Esophagus squamous epithelium (tissue), 5 donors: ENCODE measurements at places on chromosomes 11 and 22.

- no peak for DNase-seq
Observed at GRCh38 chr11:75673977-75674582, 5.2 kb upstream of the MAP6 start.

GRCh38 chr11:4093519-4094347, 866 bp upstream of the RRM1 start:
- no peak for DNase-seq

GRCh38 chr22:49161002-49161850, 666.4 kb downstream of the BRD1 start:
- DNase-seq: no peak

GRCh38 chr11:45413156-45413858, 127.2 kb upstream of the SYT13 start:
- no peak for DNase-seq

DNA sequence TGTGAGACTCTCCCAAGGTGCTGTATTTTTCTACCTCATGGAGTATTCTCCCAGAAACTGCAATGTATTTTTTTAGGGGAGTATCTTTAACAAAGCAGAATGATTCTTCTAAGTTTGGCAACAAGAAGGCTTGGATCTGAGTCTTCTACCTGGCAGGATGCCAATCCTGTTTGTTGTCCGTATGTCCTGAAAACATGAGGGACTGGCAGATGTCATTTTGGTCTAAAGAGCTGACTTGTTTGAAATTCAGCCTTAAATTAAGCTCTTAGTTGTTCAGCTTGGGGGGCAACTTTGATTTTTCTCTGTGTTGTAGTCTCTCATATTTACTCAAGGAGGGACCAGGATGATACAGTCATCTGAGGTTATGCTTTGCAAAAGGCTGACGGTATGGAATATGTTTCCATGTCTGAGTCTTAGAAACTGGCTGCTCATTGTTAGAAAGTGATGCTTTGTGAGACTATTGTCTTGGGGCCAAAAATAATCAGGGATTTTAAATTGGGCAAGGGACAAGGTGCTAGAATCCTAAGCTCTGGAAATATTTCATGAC, 9.3 kb downstream of the MRPL16 start:
- DNase-seq: no peak

DNA sequence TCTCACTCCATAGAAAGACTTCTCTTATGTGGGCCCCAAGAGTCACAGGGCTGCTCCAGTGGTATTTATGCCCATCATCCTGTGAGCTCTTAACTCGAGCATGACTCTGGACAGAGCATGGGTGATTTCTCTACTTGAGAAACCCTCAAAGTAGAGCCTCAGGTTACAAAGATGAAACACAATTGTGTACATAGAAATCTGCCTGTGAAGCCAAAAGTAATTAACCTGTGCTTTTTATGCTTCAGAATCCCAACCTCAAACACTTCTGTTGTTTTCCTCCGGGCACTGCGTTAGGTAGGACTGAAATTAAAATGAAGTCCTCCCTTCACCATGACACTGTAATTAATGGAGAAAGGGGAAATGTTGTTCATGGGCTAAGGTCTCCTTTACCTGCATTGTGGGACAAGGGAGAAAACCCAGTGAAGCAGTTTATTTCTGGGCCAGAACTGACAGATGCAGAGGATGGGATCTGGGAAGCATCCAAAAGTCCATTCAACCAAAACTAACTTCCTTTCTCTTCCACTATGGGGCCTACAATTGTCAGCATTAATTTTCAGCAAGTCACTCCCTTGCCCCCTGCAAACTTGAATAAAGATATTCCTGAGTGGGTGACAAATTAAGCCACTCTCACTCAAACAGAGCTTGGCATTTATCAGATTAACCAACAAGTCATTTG, 24.1 kb upstream of the POU2AF1 start:
- no peak for DNase-seq

DNA sequence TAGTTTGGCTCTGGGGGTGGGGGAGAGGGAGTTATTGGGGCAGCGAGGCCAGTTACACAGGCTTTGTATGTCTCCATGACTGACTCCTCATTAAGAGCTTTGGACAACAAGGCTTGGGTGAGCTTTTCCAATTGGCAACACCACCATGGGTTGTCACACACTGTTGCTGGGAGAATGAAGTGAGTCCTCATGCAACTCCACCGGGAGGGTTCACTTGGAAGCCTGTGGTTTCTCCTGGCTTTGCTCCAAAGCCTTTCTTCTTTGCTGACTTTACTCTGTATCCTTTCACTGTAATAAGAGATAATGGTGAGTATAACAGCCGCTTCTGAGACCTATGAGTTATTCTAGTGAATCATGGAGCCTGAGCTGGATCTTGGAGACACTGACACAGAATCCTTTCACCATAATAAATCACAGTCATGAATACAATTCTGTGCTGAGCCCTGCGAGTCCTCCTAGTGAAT, 24.9 kb downstream of the EIF3F start:
- no peak for DNase-seq

- no peak for DNase-seq
Observed at GRCh38 chr11:120660024-120660565, 148.5 kb downstream of the GRIK4 start.

DNA sequence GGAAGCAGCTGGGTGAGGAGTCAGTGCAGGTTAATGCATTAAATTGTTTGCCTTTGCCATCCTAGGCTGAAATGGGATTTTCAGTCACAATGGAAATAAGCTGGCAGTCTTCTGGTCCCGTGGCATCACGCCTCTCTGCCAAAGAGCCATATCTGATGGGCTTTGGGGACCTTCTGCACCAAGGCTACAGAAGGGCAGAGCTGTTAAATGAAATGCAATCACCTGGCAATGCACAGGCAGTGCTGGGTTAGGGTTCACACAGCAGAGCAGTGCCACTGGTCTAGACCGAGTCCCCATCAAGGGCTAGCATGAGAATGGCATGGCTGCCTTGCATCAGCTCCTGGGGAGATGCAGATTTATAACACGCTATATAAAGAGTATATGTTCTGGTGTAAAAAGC, 749.2 kb downstream of the NTM start:
- no peak for DNase-seq

GRCh38 chr22:49262167-49262566, 565.5 kb downstream of the BRD1 start:
- no peak for DNase-seq

DNA sequence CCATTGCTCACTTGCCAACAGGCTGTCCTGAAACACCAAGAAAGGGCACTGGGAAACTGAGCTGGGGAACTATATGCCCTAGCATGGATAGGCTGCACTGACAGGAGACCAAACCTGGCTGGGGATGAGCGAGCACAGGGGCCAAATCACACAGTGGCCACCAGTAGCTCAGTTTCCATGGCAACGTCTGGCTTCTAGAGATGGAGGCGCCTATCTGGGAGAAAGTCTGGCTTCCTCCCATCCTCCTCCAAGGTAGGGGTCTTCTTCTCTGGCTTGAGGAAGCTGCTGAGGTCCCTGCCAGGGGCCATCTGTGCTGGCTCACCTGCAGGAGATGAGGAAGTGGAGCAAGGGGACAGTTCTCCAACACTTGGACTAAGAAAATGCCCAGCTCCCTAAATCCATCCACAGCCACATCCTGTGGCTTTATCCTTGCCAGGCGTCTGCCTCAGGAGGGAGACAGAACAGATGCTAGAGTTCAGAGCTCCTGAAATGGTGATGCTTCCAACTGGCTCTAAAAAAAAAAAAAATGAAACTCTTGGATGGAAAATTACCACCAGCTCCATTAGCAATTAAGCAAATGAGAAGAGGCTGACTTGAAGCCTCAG, 48.3 kb downstream of the SYT13 start:
- no peak for DNase-seq

DNA sequence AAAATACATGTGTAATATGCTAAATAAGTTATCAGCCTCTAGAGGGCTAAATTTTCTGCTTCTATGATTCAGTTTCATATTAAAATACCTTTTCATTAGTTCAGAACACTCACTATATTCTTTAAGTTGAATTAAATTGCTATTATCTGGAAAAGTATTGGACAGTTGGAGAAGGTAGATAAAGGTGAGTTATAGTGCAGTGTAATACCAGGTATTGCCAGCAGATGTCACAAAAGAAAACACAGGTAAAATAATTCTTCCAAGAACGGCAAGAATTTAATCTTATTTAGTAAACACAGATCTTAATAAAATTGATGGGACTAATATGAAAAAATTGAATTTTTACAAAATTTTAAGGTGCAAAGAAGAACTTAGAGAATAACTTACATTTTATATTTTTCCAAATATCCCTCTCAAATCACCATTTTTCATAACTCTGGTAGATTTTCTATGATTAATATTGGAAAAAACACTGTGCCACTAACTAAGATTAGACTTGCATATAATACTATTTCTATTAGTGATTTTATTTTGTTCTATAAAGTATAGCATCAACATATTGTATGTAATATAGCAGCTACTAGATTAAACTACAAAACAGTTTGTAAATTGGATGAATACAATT, 1.7 kb upstream of the LRRC4C start:
- no peak for DNase-seq

GRCh38 chr11:60982184-60982583, 10.7 kb downstream of the CD6 start:
- DNase-seq: no peak

- DNase-seq: no peak
Observed at GRCh38 chr11:111378185-111378860, 752 bp downstream of the POU2AF1 start.

DNA sequence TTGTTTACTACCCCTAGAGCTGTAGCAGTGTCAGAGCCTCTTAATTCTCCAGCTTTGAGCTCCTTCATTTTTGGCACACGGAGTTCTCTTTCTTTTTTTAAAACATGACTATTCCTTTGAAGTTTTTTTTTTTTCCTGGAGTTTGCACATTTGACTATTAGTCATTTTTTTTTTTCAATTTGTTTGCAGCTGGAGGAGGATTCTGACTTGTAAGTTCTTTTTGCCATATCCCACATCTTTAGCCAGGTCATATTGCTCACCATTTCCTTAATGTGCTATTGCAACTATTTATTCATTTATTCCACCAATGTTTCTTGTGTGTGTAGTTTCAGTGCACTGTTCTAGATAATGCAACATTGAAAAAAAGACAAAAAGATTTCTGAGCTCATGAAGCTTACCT, 166.3 kb upstream of the ARHGAP20 start:
- no peak for DNase-seq

- no peak for DNase-seq
Observed at GRCh38 chr22:20187777-20188566, 37.1 kb upstream of the CCDC188 start.

GRCh38 chr11:33015621-33016551, at the start of gene DEPDC7:
DEPDC7 (plus strand) TSS chr11:33015878; CDS start chr11:33015956, 78 bp downstream.
- DNase-seq: peak; percentile 13

DNA sequence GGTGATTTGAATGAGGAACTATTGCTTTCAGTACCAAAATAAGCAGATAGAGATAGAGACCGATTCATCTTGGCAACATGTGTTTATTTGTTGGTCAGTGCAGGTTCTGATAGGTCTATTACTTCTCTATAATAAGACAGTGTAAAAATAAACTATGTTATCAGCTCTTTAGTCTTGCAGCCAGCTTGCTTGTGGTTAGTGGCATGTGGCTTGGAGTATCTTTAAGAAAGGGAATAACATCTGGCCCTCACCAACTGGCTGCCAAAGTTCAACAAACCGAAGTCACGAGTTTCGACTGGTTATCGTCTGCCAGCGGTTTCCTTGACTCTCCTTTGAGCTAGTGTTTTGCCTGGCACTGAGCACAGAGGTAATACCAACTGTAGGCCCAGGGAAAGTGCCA, 71.8 kb downstream of the CTTN start:
- no peak for DNase-seq

- DNase-seq: no peak
Observed at GRCh38 chr22:46649141-46650077, 29.2 kb downstream of the GRAMD4 start.

DNA sequence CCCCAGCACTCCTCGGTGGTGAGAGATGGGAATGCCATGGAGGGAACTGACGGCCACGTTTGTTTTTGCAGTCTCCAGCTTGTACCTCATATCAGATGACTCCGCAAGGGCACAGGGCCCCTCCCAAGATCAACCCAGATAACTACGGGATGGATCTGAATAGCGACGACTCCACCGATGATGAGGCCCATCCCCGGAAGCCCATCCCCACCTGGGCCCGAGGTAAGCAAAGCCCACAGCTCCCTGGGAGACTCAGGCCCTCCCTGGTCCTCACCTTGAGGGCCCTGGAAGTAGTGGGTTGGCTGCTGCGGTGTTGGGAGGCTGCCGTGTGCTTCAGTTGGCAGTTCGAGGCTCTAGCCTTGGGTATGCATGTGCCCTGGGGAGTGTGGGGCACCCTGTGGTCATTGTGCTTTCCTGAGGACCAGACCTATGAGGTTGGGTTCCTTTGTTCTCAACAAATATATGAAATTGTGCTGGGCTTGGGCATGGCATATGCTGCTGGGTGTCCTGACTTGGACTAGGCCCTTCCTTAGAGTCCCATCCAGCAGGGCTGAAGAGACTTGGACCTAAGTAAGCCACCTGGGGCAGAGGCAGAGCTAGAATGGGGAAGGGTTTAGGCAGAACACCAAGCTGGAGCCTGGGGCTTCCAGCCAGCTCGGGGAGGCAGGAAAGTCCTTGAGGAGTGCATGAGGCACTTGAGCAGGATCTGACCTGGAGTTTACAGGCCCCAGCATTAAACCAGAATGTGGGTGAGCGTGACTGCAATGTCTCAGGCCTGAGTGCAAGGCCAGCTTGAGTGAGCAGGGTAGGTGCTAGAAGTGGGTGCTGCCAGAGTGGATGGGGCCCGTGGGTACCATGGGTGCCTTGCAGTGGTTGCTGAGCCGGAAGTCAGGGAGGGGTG, 26.4 kb downstream of the INCENP start:
- DNase-seq: no peak

GRCh38 chr11:86414032-86414431, 39.3 kb downstream of the CCDC81 start:
- no peak for DNase-seq

DNA sequence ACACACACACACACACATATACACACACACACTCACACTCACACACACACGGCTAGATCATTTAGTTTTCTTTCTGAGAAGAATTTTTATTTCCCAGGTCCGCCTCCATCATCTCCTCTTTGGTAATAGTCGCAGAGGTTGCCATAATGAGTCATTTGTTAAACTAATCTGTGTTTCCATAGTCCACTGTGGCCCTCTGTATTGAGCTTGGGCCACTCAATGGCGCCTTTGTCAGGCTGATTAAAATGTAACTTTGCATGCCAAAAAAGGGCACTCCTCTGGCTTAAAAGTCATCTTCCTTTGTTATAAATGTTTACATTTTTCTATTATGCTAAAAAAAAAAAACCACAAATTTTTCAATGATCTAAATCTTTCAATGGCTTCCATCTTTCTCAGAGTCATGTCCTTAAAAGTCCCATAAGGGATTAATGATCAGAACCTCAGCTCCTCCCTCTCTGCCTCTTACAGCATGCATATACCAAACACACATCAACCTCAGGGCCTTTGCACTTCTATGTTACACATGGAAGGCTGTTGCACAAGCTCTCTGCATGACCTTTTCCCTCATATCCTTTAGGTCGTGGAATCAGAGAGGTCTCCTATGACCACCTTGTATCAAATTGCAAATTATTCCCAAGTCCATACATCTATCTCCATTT, 35.3 kb downstream of the EHF start:
- no peak for DNase-seq

GRCh38 chr11:92180226-92180625, 44.4 kb upstream of the FAT3 start:
- no peak for DNase-seq
